CD4-positive, alpha-beta T cell (primary cell): ENCODE measurements at places on chromosomes 12 and 14. TPM values are rescaled to one million over a fixed set of nuclear protein-coding genes. Genes with fewer than 3 reads are reported as not detected.

The RNASE1 gene
- not detected for total RNA-seq

The SYCP3 gene
- total RNA-seq = 0.34 TPM

The BHLHE41 gene
- not detected for total RNA-seq

The SMCO3 gene
- not detected for total RNA-seq

The NXPH4 gene
- not detected for total RNA-seq

The PLEKHG7 gene
- not detected for total RNA-seq

The GPX2 gene
- not detected for total RNA-seq
